ENCODE measurements at places on chromosomes 3 and 15. TPM values are rescaled to one million over a fixed set of nuclear protein-coding genes. Genes with fewer than 3 reads are reported as not detected.

ROBO2 gene
- total RNA-seq, result 1.5 TPM

SLC12A1 gene
- total RNA-seq, result not detected

EIF3J gene
- total RNA-seq, result 131 TPM

ETV5 gene
- total RNA-seq, result 55.3 TPM

PPIB gene
- 804 TPM for total RNA-seq

STARD5 gene
- total RNA-seq, result 5.5 TPM

HRG gene
- total RNA-seq, result not detected

GASK1A gene
- not detected for total RNA-seq

ITIH3 gene
- 0.36 TPM for total RNA-seq

ATP13A5 gene
- not detected for total RNA-seq

GNB5 gene
- 27.6 TPM for total RNA-seq

LRRC31 gene
- total RNA-seq, result not detected

DNA sequence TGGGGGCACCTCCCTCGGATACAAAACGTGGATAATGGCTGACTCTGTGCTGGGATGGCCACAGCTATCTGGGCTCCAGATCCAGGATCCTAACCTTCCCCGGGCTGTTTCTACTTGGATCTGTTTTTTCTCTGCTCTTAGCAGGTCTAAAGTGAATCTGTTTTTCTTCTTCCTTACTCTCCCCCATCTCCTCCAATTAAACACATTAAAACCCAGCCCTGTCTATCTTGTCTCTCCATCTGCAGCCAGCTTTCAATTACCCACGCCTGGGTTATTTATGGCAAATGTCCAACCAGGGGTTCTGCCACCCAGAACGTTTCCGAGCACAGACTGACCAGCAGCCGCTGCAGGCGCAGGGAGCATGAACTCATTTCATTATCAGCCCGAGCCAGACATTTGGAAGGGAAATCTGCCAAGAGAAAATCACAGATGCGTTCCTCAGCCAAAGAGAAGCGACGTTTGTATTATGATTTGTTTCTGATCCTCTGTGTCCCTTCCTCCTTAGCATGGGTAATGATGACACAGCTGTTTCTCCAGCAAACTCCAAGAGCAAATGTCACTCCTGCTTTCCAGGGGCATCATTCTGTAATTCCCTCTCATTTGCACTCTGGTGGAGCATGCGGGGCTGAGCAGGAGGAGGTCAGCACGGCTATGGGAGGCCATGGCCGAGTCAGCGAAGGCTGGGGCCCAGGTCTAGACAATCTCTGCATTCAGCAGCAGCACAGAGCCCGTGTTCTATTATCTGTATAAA, 42.0 kb downstream of the UMPS start:
- H3K4me1 ChIP-seq, result peaks cover 33% of the 10 kb centered on the region
- H3K27ac ChIP-seq, result peak overlapping the region; percentile 51
- DNase-seq, result peak; percentile 70

DNA sequence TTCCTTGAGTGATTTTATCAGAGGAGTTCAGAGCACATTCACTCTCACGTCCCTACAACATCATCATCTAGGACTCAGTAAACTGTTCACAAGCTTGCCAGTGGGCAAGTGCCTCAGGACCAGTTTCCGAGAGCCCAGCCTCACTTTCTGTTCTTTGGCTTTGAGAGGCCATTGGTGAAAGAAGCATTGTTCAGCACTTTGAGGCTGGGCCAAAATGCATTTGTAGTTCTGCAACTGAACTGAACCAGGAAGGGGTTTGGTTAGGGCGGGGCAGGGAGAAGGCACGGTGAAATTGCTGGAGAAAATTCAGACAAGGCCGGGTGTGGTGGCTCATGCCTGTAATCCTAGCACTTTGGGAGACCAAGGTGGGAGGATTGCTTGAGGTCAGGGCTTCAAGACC, 222.1 kb upstream of the CHRM5 start:
- no peaks in the 10 kb centered on the region for H3K27me3 ChIP-seq
- no peak for DNase-seq
- H3K4me3 ChIP-seq, result no peak overlapping the region
- no peaks in the 10 kb centered on the region for H3K36me3 ChIP-seq

- H3K36me3 ChIP-seq, result peaks cover 4% of the 10 kb centered on the region
- peak overlapping the region; percentile 44 for H3K4me3 ChIP-seq
- H3K27ac ChIP-seq, result peak overlapping the region; percentile 92
- DNase-seq, result peak; percentile 99
Measured at GRCh38 chr15:80550219-80550907, 144.7 kb upstream of the ABHD17C start.

DNA sequence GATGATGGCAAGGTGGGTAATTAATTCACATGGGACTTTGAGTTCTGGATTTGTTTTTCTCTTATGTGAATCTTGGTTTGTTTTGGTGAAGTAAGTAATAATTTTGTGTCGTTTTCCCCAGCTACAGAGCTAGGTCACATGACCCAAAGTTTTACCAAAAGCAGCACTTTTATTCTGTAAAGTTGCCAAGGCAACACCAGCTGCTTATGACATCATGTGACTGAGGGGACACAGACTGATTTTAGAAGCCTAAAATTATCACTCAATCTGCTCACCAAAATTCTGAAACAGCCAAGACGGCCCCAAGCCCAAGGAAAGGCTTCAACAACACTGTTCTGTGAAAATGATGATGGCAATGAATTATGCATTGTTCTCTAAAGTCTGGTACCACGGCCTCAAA, 63.9 kb downstream of the MEX3B start:
- no peak overlapping the region for H3K27ac ChIP-seq
- H3K36me3 ChIP-seq, result no peaks in the 10 kb centered on the region
- no peak for DNase-seq
- no peaks in the 10 kb centered on the region for H3K27me3 ChIP-seq

DNA sequence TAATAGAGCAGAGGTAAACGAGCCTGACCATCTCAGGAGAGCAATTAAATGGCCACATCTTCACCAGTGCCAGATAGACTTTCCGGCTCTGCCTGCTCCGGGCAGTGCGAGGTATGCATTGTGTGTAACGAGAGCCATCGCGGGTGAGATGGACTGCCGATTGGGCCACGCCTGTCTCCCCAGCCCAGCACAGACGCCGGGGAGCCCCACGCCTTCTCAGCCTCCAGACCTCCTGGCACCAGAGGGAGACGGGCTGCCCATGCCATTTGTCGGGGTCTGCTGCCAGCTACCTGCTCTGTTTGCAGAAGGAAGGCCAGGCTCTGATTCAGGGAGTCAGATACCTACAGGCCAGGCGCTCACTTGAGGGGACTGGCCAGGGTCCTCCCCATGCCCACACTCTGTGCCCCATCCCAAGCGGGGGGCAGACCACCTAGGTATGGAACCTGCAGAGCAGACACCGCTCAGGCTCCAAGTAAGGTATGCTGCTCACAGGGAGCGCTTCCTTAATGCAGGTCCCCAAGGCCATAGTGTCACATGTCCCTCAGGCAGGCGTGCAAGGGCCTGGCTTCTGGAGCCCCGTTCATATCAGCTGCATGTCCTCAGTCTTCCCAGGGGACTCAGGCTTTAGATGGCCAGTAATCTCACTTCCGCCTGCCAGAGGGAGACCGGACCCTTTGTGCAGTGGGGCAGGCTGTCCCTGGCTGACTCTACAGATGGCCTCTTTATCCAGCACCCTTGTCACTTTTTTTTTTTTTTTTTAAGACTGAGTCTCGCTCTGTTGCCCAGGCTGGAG, 62.2 kb downstream of the DNAJB8 start:
- H3K36me3 ChIP-seq, result no peaks in the 10 kb centered on the region
- no peaks in the 10 kb centered on the region for H3K4me1 ChIP-seq
- no peak for DNase-seq
- no peak overlapping the region for H3K4me3 ChIP-seq
- H3K27ac ChIP-seq, result no peak overlapping the region

GRCh38 chr3:186247821-186248814, 113.9 kb downstream of the DGKG start:
- no peak overlapping the region for H3K27ac ChIP-seq
- H3K4me3 ChIP-seq, result no peak overlapping the region
- peak; percentile 30 for DNase-seq
- H3K36me3 ChIP-seq, result no peaks in the 10 kb centered on the region

DNA sequence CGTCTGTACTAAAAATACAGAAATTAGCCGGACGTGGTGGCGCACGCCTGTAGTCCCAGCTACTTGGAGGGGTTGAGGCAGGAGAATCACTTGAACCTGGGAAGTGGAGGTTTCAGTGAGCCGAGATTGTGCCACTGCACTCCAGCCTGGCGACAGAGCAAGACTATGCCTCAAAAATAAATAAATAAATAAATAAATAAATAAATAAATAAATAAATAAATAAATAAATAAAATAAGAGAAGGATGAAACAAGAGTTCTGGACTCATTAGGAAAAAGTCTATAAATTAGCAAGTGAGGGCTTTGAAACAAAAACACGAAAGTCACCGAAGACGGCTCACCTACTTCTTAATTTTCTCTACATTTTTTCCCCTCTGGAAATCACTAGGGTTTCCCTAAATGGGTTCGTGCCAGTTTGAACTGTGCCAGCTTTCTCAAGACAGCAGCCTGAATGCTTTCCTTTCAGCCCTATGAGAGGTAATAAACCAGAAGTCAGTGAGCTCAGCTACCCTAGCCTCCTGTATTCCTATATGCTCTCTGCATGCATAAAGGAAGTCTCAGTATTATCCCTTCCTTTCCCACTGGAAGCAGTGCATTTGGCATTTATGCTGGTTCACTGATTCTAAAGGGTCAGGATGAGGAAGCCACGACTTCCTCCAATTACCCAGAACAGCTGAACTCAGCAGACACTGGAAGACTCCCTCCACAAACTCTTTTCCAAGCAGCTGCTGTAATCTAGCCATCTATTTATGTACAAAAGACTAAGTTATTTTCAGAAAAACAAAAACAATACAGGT, 266.9 kb downstream of the ZBBX start:
- DNase-seq, result no peak
- H3K4me3 ChIP-seq, result no peak overlapping the region
- H3K4me1 ChIP-seq, result peaks cover 3% of the 10 kb centered on the region
- H3K27me3 ChIP-seq, result no peaks in the 10 kb centered on the region
- no peak overlapping the region for H3K27ac ChIP-seq
- no peaks in the 10 kb centered on the region for H3K36me3 ChIP-seq

DNA sequence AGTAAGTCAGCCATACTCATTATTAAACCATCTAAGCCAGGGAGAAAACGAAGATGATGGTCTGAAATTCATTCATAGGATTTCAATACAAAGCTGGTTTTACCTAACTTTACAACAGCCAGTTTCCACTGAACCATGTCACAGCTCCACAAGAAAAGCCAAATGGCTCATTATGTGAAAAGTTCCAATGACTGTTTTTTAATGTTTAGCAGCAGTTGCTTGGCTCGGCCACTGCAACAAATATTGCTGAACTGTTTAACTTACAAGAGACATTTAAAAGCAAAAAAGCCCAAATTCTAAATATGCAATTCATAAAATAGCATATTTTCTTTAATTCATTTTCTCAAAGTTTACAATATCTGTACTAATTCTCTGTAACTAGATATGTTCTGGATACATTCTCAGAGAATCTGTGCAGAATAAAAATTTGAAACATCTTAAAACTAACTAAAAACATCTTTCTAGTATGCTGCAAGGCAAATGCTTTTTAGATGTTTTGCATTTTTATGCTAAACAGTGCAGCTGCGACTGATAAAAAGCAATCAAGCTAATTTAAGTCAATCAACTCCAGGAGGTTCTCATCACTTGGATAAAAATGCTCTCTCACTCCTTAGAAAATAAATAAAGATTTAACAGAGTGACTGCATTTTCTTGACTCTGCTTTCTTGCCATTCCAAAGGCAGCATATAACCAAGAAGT, 356.5 kb downstream of the ERC2 start:
- DNase-seq, result no peak
- peaks cover 4% of the 10 kb centered on the region for H3K27me3 ChIP-seq
- H3K36me3 ChIP-seq, result no peaks in the 10 kb centered on the region
- H3K27ac ChIP-seq, result no peak overlapping the region
- H3K4me3 ChIP-seq, result no peak overlapping the region

DNA sequence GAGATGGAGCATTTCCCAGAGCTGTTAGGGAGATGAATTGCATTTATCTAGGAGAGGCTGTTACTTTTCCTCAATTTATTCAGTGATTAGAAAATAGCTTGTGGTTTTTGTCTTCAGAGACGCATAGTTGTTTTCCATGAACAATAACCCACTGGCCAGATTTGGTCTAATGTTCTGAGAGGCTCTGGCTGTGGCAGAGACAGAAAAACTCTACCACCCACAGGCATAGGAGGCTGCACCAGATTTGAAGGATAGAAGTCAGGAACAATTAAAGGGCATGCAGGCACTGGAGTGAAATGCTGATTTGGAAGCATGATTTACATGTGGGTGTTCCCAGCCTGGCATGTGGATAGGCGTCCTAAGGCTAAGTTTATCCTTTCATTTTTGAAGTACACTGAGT, 143.5 kb downstream of the NFKBIZ start:
- no peak overlapping the region for H3K27ac ChIP-seq
- H3K27me3 ChIP-seq, result no peaks in the 10 kb centered on the region
- H3K4me3 ChIP-seq, result no peak overlapping the region

DNA sequence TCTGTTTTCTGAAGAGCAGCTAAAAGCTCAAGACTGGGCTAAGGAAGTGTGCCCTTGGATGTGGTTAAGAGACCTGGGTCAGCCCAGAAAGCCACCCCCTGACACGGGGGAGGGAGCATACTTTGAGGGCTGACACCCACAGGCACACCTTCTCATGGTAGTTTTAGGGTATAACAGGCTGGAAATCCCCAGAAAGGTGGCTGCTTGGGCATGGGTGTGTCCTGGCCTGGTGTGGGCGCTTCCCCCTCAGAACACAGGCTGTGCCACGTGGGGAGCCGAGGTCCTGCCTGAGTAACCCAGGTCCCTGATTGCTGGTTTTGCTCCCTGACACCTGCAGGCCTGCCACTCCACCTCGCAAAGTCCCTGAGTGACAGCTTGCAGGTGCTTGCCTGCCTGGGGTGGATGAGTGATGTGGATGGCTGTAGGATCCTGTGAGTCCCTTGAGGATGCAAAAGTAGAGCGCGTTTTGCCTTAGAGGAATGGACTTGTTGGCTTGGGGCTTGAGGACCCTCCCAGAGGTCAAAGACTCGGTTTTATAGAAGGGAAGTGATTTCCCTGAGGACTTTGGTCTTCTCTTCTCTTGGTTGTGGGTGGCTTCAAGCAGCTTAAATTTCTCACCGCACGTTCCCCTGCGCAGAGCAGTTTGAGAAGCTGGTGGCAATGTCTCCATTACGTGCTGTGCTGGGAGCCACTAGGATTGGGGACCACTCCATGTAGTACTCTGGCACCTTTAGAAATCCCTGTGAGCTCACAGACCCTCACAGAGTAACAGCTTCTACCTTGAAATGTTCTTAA, 94.4 kb downstream of the DNASE1L3 start:
- H3K4me1 ChIP-seq, result peaks cover 11% of the 10 kb centered on the region
- DNase-seq, result no peak
- H3K4me3 ChIP-seq, result no peak overlapping the region
- H3K36me3 ChIP-seq, result peaks cover 58% of the 10 kb centered on the region
- no peak overlapping the region for H3K27ac ChIP-seq

Measured in astrocyte (in vitro differentiated cells and primary cell).